ENCODE measurements at places on chromosomes 7 and 10.

- DNase-seq: peak; percentile 53
Observed at GRCh38 chr7:14902589-14903067, at the start of gene DGKB. Gene DGKB, minus strand, starts transcription at chr7:14902751.

- DNase-seq: peak; percentile 74
Observed at GRCh38 chr10:73647211-73647874, 6.1 kb upstream of the MYOZ1 start.

DNA sequence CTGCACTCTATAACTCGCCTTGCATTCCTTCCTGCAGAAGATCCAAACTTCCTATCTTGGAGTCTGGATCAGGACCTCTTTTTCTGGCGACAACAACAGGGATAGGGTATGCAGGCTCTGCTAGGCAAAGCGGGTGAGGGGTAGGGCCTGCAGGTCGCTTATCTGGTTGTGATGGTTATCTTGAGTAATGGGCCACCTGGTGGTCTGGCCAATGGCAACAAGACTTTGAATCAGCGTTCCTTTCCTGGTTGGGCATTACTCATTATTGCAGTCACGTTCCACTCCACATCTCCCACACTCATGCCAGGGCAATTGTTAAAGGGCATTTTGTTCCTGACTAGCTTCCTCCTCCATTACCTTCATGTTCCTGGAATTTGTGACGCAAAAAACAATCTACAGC lies 48.4 kb upstream of the PLXDC2 start:
- no peak for DNase-seq

- DNase-seq: no peak
Observed at GRCh38 chr10:100518761-100519241, 860 bp downstream of the SEC31B start.

GRCh38 chr7:32500922-32501341 lies 5.6 kb downstream of the AVL9 start:
- no peak for DNase-seq

DNA sequence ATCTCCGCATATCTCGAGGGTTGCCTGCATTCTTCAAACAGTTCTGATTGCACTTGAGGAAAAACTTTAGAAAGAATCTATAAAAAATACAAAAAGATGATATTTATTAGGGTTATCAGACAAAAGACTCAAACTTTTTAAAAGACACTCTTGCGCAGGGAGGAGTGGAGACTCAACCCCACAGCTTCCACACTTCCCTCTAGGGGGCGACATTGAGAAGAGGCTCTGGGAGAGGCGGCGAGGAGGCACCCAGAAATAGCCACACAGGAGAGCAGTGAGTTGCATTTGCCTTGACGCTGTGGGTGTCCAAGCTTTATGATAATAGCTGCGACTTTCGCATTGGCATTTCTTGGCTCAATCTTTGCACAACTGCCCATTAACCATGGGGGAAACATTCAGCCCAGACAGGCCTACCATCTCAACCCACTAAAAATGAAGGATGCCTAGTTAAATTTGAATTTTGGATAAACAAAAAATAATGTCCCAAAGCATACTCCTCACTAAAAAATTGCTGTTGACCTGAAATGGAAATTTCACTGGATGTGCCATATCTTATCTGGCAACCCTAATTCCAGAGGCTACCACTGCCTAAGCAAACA lies 86.2 kb downstream of the EBF3 start:
- DNase-seq: no peak

DNA sequence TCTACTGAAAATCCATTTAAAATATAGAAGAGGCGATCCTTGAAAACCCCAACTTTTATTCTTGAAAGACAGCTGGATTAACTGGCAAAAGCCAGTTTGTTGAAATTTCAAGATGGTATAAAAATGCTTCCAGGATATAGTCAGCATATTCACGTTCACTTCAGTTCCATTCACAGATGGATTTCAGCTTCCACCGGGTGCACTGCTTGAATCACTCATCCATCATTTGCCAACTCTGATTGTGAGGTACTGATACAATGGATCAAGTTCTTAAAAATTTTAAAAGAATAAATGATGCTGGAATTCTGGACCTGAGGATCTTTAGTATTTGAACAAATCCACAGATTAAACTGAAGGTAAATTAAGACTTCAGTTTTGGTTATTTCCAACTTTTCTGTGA lies 2.4 kb downstream of the PURB start:
- no peak for DNase-seq

GRCh38 chr10:110680273-110681020 lies 36.3 kb downstream of the RBM20 start:
- DNase-seq: no peak

- DNase-seq: no peak
Observed at GRCh38 chr7:42832667-42833066, 79.2 kb downstream of the C7orf25 start.

DNA sequence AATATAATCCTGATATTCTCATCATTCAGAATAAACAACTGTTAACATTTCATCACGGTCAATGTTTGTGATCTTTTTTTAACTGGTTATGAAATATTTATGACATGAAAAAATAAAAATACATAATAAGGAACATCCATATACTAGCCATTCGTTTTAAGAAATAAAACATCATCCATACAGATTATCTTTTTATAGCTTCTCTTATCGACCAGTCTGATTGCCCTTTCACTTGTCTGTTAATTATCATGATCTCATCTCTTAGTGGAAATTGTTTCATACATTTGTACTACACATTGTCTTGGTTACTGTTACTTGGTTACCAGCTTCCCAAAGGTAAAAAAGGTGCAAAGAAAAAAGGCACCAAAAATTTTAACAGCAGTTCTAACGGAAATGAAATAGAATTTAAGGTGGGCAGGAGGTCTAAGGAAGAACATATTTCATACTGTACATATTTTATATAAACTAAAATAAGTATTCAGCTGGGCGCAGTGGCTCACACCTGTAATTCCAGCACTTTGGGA lies 8.4 kb downstream of the ARHGAP21 start:
- DNase-seq: no peak

GRCh38 chr7:18706670-18707069 lies 211.1 kb downstream of the HDAC9 start:
- no peak for DNase-seq

DNA sequence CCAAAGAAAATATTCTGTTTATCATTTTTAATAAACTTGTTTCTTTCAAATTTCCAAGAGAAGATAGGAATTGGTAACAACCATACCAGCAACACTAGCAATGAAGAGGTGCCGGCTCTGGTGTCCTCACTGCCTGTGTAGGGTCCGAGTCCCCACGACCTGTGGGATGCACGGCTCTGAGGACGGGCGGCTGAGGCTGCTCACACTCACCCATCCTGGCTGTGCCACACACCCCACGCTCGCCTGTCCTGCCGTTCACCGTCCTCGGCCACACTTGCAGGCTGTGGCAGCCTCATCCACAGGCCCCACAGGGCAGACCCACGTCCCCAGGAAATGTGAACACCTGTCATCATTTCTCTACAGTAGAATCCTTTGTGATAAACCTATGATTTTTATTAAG lies 48.2 kb upstream of the DPYSL4 start:
- DNase-seq: no peak

DNA sequence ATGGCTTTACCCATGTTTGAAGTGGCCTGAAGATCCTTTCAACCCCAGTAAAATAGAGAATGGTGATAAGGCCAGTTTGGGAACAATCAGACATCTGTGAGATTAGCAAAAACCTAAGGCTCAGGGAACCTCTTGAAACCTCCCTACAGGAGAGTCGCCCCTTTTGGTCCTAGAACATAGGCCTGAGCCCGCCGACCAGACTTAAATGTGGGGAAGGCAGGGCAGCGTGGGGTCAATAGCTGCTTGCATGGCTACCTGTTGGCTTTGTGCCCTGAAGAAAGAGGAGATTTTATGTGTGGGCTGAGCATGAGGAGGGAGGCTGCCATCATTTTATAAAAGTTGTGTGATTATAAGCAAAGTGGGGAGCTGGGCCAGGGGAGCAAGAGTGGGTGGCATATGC lies 97.6 kb upstream of the TBX20 start:
- no peak for DNase-seq

DNA sequence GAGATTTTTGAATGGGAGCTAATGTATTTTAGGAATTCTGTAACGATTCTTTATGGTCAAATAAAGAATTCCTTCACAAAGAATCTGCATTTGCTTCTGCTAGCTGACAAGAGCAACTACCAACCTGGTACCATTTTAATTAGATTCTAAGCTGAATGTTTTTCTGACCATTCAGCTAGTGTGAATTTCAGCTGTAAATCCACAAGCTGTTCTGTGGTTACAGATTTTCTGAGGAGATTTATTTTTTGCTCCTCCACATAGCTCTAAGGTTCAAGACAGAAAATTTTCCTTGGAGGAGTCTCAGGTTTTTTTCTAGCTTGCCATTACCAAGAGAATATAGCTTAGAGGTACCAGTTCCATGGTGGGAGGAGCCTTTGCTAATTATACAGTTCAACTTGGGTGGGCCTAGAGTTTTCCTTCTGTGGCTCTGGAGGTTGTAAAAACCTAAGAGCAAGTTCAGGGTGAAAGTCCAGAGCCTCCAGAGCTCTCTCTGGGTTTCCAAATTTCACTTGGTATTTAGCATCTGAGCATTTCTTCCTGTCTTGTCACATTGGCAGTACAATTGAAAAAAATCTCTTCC lies 120.1 kb downstream of the JAZF1 start:
- no peak for DNase-seq

- DNase-seq: no peak
Observed at GRCh38 chr10:74249865-74250264, 98.8 kb downstream of the ADK start.

- no peak for DNase-seq
Observed at GRCh38 chr7:124411796-124412195, 353.8 kb downstream of the GPR37 start.

GRCh38 chr10:126969310-126969709 lies 64.1 kb downstream of the DOCK1 start:
- no peak for DNase-seq

DNA sequence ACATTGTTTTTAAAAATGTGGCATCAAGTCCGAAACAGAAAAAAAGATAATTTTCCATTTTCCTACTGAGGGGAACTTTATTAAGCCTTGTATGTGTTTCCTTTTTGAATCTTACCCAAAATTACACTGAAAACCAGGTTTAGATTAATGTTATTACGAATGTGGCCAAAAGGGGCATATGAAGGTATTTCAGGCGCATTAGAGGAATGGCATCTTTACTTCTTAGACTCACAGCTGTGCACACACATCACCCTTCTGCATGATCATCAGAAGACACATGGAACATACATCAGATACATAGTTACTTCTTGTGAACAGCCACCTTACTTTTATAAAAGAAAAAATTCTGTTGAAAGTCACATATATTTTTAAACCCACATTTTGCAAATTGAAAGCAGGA lies 58.6 kb upstream of the ZPBP start:
- no peak for DNase-seq

DNA sequence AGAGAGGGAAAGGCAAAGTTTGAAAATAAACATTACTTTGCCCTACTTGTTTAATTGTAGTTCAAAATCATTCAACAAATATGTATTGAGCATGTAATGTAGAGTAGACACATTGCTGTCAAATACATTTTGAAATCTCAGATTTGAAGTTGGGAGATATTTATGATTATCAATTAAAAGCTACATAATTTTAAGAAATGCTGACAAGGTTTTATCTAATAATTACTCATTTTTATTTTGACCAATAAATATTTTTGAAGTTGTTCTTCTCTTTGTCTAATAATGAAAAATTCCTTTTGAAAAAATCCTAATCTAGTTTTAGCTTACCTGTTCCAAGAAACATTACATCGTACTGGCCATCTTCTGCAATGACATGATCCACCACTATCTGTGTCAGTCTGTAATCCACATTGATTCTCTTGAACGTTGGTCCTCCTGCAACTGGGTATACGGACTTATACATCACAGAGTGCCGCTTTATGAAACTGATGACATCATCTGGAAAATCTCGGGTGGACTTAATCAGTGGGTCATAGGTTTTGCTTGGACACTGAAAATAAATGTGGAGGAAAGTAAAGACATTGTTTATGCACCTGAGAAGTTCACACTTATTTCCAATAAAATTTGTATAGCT lies 164.7 kb downstream of the SEMA3D start:
- DNase-seq: no peak

DNA sequence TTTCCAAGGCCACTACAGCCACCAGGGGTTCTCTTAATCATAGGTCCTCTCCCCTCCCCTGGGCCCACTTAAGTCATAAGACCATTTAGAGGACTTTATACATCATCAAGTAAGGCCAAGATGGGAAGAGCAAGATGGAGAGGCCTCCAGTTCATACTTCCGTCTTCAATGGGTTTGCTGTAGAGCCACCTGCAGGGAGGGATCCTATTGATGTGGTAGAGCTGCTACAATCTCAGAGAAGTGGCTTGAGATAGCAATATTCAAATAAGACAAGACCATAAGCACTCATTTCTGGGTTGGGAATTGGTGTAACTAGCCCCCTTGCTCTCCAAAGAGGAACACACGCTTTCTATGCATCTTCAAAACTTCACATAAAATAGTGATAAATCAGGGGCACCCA lies 214.2 kb downstream of the PLXNA4 start:
- no peak for DNase-seq

GRCh38 chr7:48755061-48755555 lies 169.2 kb upstream of the CDC14C start:
- DNase-seq: no peak

- DNase-seq: no peak
Observed at GRCh38 chr10:97850446-97850845, 803 bp downstream of the GOLGA7B start.

- DNase-seq: no peak
Observed at GRCh38 chr10:102261196-102261595, 15.9 kb downstream of the GBF1 start.

GRCh38 chr10:69146759-69147158 lies 22.8 kb downstream of the VPS26A start:
- DNase-seq: no peak

DNA sequence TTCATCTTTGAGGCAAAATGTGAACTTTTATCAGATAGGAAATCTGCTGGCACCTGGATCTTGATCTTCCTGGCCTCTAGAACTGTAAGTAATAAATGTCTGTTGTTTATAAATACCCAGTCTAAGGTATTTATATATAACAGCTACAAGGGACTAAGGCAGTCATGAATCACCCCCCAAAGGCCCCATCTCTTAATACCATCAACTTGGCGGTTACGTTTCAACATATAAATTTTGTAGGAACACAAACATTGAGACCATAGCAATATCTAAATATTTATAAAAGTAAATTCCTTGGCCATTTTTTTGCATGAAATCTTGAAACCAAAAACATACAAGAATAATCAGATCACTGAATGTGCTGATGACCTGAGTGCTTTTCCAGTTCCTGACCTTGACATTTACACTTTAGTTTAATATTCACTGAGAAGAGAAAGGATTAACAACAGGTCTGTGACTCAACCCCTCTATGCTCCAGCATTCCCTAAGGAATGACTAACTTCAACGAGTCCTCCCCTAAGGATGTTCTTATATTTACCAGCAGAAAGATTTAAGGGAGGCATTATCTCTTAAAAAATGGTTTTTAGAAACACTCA lies 1438.5 kb upstream of the CELF2 start:
- no peak for DNase-seq

- no peak for DNase-seq
Observed at GRCh38 chr10:5504146-5505072, 5.0 kb upstream of the CALML5 start.

GRCh38 chr10:114077347-114077746 lies 33.7 kb downstream of the ADRB1 start:
- no peak for DNase-seq

- DNase-seq: no peak
Observed at GRCh38 chr10:103985726-103986125, 18.8 kb downstream of the SLK start.

Measured in anterior cingulate cortex (tissue), 58 donors.